ENCODE measurements at places on chromosomes 4 and X. TPM values are rescaled to one million over a fixed set of nuclear protein-coding genes. Genes with fewer than 3 reads are reported as not detected.

DNA sequence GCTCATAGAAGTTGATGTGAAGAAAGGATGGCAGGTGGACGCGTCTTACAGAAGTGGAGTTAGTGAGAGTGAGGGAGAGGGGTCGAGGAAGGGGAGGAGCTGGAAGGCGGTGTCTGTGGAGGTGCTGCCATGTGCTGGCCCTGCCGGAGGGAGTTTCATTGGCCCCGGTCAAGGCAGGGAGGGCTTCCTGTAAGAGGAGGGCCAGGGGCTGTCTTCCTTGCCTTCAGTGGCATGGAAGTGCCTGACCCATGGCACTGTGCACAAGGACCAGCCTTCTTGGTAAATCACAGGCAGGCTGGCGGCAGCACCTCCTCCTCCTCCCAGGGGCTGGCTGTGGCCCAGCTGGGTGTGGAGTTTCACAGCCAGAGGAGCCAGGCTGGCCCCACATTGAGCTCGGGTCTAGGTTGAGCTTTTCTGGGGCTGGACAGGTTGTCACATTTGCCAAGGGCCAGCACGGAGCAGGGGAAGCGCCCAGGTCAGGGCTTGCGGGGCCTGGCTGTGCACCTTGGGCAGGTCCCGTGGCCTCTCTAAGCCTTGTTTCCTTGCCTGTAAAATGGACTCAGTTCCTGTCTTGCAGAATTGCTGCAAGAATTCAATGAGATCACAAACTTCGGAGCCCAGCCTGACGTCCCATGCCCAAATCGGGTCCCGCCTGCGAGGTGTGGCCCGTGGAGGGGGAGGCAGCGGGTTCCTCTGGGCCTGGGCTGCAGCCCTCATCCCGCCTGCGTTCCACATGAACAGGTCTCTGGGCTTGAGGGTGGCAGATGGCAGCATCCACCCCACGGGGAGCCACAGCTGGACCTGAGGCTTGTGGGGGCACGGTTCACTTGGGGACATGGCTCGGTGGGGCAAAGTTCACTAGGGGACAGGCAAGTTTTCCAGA is 7.0 kb downstream of the HTRA3 start:
- no peak for DNase-seq
- no peak overlapping the region for H3K4me3 ChIP-seq
- H3K27ac ChIP-seq = no peak overlapping the region
- H3K4me1 ChIP-seq = peaks cover 4% of the 10 kb centered on the region
- H3K27me3 ChIP-seq = no peaks in the 10 kb centered on the region

MBNL3 gene
- total RNA-seq = 0.39 TPM

- no peaks in the 10 kb centered on the region for H3K4me1 ChIP-seq
- H3K27ac ChIP-seq = no peak overlapping the region
- no peaks in the 10 kb centered on the region for H3K27me3 ChIP-seq
Observed at GRCh38 chrX:41457613-41458192, 10.6 kb downstream of the NYX start.

GRCh38 chr4:16819652-16820051 is 78.8 kb downstream of the LDB2 start:
- DNase-seq = no peak
- no peaks in the 10 kb centered on the region for H3K27me3 ChIP-seq
- no peaks in the 10 kb centered on the region for H3K4me1 ChIP-seq
- no peak overlapping the region for H3K27ac ChIP-seq

DNA sequence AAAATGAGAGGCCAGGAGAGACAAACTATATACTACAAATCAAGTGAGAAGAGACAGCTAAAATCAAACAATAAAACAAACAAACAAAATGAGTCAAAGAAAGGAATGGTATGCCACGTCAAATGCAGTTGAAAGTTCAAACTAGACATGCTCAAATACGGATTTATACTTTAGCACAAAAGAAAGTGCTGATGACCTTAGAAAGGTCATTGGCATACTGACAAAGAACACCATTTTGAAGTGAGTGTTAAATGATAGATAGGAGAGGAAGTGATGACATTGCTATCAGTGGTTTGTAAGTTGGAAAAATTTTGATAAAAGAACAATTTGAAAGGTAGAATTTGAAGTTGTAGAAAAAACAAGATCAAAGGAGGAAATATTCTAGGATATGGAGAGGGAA is 55.3 kb downstream of the TECRL start:
- H3K4me1 ChIP-seq = no peaks in the 10 kb centered on the region
- no peaks in the 10 kb centered on the region for H3K36me3 ChIP-seq
- H3K4me3 ChIP-seq = no peak overlapping the region

ZFYVE28 gene
- total RNA-seq = 11.9 TPM

WAS gene
- total RNA-seq = 0.82 TPM

CT47B1 gene
- not detected for total RNA-seq

DKK2 gene
- total RNA-seq = not detected

DNA sequence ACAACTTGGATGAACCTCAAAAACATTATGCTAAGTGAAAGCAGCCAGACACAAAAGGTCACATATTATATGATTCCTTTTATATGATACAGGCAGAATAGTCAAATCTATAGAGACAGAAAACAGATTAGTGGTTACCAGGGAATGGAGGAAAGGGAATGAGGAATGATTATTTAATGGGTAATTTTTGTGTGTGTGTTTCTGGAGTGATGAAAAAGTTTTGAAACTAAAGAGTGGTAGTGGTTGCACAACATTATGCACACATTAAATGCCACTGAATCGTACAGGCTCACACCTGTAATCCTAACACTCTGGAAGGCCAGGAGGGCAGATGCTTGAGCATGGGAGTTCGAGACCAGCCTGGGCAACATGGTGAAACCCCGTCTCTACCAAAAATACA is 19.6 kb upstream of the SOD3 start:
- H3K4me1 ChIP-seq = no peaks in the 10 kb centered on the region
- H3K36me3 ChIP-seq = no peaks in the 10 kb centered on the region
- no peak overlapping the region for H3K27ac ChIP-seq
- DNase-seq = no peak
- no peaks in the 10 kb centered on the region for H3K27me3 ChIP-seq

GRCh38 chrX:10447564-10448214 is 172.7 kb downstream of the MID1 start:
- H3K4me3 ChIP-seq = no peak overlapping the region
- no peak for DNase-seq
- no peak overlapping the region for H3K27ac ChIP-seq
- H3K27me3 ChIP-seq = no peaks in the 10 kb centered on the region
- no peaks in the 10 kb centered on the region for H3K4me1 ChIP-seq

DNA sequence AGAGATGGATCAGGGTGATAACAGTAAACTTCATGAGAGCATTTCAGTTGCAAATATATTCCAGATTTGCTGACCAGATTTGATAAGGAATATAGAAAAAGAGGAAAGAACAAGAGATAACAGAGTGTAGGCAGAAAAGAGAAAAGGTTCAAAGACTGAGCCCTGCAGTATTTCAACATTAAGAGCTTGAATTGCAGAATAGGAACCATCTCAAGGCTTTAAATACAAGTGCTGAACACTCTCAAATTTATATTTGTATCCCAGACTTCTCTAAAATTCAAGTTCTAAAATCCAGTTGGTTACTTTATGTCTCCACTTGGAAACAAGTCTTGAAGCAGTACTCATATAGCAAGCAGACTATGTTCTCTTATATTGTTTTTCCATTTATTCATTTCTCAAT is 9.7 kb upstream of the MYOZ2 start:
- H3K4me3 ChIP-seq = no peak overlapping the region
- H3K27ac ChIP-seq = no peak overlapping the region
- no peaks in the 10 kb centered on the region for H3K4me1 ChIP-seq
- no peaks in the 10 kb centered on the region for H3K36me3 ChIP-seq

GRCh38 chrX:19181345-19181744 is 59.1 kb upstream of the ADGRG2 start:
- no peaks in the 10 kb centered on the region for H3K4me1 ChIP-seq
- H3K27me3 ChIP-seq = no peaks in the 10 kb centered on the region
- no peak overlapping the region for H3K27ac ChIP-seq
- H3K4me3 ChIP-seq = no peak overlapping the region
- no peak for DNase-seq

- H3K4me3 ChIP-seq = no peak overlapping the region
- no peaks in the 10 kb centered on the region for H3K27me3 ChIP-seq
- H3K36me3 ChIP-seq = no peaks in the 10 kb centered on the region
- H3K4me1 ChIP-seq = no peaks in the 10 kb centered on the region
- H3K27ac ChIP-seq = no peak overlapping the region
Observed at GRCh38 chrX:10930151-10930550, 181.0 kb upstream of the HCCS start.

All from Panc1 (cell line).